Urinary bladder (tissue), 4 donors: ENCODE measurements at places on chromosomes 1 and 21. TPM values are rescaled to one million over a fixed set of nuclear protein-coding genes. Genes with fewer than 3 reads are reported as not detected.

DNA sequence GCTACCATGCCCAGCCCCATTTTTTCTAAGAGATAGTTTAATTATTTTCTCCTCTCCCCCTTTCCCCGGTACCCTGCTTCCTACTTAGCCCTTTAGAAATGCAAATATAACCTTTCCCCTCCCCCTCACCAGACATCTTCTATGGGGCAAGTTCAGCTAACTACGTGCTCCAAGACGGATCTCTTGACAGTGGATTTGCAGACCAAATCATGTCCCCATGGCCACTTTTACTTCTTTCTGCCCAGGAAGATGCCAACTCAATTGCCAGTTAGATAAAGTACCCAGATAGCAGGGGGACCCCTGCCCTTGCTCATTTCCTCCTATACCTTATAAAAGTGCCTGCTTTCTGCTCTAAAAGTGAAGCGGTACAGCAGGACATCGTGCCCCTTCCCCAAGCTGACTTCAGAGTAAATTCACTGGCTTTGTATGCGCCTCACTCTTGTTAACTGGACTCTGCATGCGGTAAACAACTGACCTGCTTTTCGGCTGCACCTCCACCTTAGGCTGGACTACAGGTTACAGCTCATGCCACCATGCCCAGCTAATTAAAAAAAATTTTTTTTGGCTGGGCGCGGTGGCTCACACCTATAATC, 7.4 kb downstream of the DNAJC11 start:
- no peak for DNase-seq

GRCh38 chr1:51850420-51851223, 27.9 kb downstream of the NRDC start:
- no peak for DNase-seq

- no peak for DNase-seq
These were observed 12.8 kb downstream of the ARHGEF19 start for GRCh38 chr1:16199700-16200099.

DNA sequence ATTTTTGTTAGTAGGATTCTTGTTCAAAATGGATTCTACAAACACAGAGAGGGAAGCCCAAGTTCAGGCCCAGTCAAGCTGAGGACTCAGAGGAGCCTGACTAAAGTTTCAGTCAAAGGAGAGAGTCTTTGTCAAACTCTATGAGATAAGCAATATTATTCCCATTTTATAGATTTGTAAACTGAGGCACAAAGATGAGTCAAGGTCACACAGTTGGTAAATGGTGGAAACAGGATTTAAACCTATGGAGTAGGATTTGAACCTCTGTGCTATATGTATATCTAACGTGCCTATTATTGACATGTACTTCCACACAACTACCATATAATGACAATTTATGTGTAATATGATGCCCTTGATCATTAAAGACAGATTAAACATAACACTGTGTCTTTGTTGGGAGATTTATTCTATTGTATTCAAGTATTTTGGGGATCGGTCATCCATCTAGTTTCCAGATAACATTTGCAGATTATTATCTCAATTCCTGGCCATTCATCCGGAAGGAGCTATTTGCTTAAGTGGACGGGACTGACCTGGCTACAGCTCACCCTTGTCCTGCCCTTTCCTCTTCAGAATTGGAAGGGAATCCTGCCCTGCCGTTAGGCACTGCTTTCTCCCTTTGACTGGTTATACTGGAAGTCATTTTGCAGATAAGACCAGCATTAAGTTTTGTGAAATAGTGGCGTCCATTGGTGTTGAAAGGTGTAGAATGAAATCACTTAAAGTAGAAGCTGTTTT, 86.1 kb upstream of the LMO4 start:
- no peak for DNase-seq

- DNase-seq = no peak
These were observed 215.8 kb downstream of the SIPA1L2 start for GRCh38 chr1:232414100-232414499.

DNA sequence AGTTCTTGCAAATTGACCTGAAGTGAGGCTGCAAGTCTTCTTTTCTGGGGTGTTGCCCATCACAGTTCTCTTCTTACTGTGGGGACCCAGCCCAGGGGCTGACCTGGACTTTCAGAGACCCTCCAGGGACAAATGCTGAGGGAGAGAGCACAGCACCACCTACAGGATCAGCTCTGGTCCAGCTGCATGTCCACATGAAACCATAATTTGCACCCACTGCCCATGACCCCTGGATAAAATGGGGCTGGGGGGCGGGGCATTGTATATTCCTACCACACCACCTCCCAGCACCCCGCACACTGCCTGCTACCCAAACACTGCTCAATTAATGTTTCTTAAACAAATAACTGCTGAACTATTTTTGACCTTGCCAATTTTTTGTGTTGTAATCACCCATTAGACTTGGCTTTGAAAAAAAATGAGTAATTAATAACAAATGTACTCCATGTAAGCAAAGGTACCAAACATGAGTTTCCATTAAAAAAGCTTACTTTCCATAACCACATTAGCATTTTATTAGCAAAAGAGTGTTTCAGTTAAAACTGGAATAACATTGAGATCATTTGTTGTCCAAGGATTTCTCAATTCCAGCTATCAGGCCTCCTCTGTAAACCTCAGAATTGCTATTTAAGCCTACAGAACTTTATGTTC, 168.0 kb upstream of the RAB4A start:
- no peak for DNase-seq

DNA sequence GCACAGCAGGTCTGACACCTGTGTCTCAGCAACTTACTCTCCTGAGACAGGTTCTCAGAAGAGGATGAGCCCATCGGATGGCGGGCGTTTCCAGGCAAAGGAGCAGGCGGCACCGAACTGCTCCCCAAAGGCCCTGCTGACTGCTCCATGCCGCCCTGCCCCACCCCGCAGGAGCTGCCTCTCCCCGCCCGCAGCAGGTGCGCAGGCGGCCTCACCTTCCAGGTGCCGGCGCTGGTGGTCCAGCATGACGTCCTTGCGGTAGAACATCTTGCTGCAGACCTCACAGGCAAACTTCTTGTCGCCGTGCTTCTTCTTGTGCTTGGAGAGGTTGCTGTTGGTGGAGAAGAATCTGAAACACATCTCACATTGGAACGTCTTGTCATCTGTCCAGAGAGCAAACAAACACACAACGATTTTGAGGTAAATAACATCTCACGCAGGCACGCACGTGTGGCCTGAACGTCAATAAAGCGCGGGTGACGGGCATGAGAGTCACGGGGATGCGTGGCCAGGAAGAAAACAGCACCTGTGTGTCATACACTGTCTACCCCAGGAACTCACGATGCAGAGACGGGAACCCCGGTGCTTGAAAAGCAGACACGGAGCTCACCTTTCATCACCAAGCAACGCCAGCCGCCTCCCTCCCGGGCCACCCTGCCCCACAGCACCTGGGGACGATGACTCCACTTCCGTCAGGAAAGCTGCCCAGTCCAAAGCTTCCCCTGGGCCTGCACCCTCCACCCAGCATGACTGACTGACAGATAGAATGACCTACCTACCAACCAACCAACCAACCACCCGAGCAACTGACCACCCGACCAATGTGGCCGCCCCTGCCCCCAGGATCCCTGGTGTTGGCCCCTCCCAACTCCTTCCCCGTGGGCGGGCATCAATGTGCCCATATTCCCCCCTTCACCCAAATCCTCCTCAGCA, 50.9 kb downstream of the PRDM15 start:
- DNase-seq = no peak

DNA sequence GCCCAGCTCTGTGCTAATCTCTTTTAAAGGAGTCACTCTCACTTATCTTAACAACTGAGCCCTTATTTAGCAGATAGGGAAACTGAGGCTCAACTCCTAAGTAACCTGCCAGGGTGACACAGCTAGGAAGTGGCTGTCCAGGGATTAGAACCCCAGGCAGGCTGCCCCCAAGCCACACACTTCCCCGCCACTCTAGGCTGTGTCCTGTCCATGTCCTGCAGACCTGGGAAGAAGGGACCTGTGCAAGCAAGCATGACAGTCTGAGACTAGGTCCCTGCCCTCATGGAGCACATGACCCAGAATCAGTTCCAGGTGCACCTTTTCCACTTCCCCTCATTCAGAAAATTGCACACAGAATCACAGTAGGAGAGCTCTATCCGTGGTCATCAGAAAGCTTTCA, 12.2 kb downstream of the KIAA1614 start:
- DNase-seq = no peak

- no peak for DNase-seq
These were observed 30.0 kb downstream of the MATN1 start for GRCh38 chr1:30693366-30693765.

- DNase-seq = no peak
These were observed 19.1 kb downstream of the USP48 start for GRCh38 chr1:21763694-21764419.

- DNase-seq = no peak
These were observed 166.1 kb downstream of the RERE start for GRCh38 chr1:8651236-8651890.

DNA sequence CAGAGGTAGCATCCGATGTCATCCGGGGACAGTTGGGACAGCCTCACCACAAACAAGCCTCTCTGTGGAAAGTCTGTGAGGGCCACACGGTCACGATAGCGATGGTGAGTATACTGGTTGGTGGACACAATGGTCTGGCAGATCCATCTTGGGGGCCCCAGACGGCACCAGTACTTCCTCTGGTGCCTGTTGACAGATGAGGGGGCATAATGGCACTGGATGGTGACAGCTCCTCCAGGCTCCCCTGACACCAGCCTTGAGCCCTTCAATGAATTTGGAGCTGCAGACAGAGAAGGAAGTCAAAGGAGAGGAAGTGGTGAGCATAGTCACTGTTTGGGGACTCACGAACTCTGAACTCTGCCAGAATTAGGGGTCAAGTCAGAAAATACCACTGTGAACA, 8.0 kb downstream of the FCAMR start:
- no peak for DNase-seq

GRCh38 chr1:24369199-24369598, 44.4 kb downstream of the STPG1 start:
- DNase-seq = no peak

The GJC2 gene
- 5.4 TPM for polyA plus RNA-seq

The ZNF683 gene
- 0.19 TPM for polyA plus RNA-seq

The GOLT1A gene
- polyA plus RNA-seq = 9.1 TPM

The FCMR gene
- polyA plus RNA-seq = 6.1 TPM

The TUFT1 gene
- polyA plus RNA-seq = 8.5 TPM

The DHDDS gene
- polyA plus RNA-seq = 25.4 TPM
